ENCODE measurements at places on chromosomes 7 and 10. TPM values are rescaled to one million over a fixed set of nuclear protein-coding genes. Genes with fewer than 3 reads are reported as not detected.

CCT6A gene
- total RNA-seq, result 99.0 TPM

RNF133 gene
- 0.80 TPM for total RNA-seq

EEPD1 gene
- total RNA-seq, result 13.5 TPM

DNA sequence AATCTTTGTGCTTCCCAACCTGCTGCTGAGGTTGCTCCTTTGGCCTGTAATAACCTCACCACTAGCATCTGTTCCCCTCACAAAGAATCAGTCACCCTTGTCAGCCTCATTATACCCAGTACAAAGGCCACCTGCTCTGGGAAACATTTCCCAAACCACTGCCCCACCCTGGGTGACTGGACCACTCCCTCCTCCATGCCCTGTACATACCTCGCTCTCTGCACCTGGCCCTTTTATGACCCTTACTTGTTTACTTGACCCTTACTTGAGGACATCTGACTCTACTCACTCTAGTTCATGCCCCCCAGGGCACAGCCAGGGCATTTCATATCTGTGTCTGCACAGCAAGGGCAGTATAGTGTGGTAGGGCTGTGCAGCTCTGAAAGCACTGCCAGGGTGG is 21.4 kb upstream of the AOC1 start:
- no peak overlapping the region for H3K27ac ChIP-seq
- H3K4me3 ChIP-seq, result no peak overlapping the region
- H3K4me1 ChIP-seq, result no peaks in the 10 kb centered on the region

DNA sequence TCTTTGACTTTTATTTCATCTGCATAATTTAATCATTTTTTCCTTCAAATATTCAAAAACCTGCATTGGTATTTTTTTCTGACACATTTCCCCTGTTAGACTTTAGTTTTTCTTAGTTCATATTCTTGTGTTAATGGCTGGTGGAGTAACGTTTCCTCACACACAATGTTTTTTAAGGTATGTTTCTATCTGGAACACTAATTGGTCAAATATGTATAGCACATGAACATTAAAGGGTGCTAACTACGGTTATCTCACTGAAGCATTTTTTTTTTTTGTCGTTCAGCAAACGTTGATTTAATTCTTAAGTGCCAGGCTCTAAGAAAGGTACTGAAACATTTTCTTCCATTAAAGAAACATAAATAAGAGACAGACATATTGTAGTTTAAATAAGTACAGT is 87.7 kb downstream of the PTPRZ1 start:
- H3K36me3 ChIP-seq, result no peaks in the 10 kb centered on the region
- no peak overlapping the region for H3K4me3 ChIP-seq
- DNase-seq, result no peak
- no peaks in the 10 kb centered on the region for H3K4me1 ChIP-seq
- H3K27me3 ChIP-seq, result no peaks in the 10 kb centered on the region

DNA sequence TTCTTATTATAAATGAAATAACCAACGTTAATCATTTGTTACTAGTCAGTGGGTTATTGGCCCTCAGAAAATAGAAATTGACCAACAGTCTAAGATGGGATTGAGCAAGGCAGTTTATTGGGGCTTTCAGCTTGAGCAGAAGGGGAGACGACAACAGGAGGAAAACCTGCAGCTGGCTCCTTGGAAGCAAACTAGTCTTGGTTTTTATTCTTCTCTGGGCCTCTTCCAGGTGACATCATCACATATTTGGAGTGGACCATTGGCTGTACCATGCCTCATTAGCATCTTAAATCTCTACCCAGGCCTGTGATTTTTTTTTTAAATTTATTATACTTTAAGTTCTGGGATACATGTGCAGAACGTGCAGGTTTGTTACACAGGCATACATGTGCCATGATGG is 59.0 kb upstream of the CSTF2T start:
- no peak overlapping the region for H3K4me3 ChIP-seq
- H3K27me3 ChIP-seq, result no peaks in the 10 kb centered on the region
- DNase-seq, result no peak
- H3K36me3 ChIP-seq, result no peaks in the 10 kb centered on the region

DNA sequence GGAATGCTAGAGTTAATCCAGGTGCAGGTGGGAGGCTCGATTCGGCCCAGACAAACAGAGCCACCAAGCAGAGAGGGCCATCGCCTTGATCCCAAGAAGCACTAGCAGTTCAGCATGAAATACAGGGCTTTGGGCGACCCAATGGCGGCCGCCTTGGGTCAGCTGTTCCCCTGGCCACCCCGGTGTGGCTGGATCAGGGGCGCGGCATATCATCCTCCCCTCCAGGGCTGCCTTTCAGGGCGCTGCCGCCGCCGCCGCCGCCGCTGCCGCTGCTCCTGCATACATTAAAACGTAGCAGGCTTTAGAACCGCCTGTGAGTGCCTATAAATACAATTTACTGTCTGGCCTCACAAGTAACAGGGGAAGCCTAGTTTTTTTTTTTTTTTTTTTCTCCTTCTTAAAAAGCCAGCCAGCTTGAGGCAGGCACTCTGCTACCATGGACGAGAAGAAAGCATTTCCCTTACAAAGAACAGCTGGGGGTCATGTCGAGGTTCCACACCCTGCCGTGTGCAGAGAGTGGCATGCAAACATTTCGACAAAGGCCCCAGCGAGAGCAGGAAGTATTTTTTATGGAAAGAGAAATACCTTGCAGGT is 57.7 kb upstream of the EFCAB10 start:
- H3K27ac ChIP-seq, result peak overlapping the region; percentile 86
- peak overlapping the region; percentile 5 for H3K4me3 ChIP-seq
- H3K27me3 ChIP-seq, result no peaks in the 10 kb centered on the region
- DNase-seq, result no peak

- no peak overlapping the region for H3K4me3 ChIP-seq
- H3K27me3 ChIP-seq, result no peaks in the 10 kb centered on the region
- peaks cover 5% of the 10 kb centered on the region for H3K4me1 ChIP-seq
Observed at GRCh38 chr7:45660201-45660900, 86.2 kb downstream of the ADCY1 start.

- no peaks in the 10 kb centered on the region for H3K36me3 ChIP-seq
- H3K4me1 ChIP-seq, result peaks cover 16% of the 10 kb centered on the region
Observed at GRCh38 chr7:106767498-106768323, 97.4 kb upstream of the PIK3CG start.

GRCh38 chr7:113394856-113395255 is 276.5 kb upstream of the SMIM30 start:
- no peaks in the 10 kb centered on the region for H3K4me1 ChIP-seq
- H3K36me3 ChIP-seq, result no peaks in the 10 kb centered on the region
- H3K27ac ChIP-seq, result no peak overlapping the region
- H3K4me3 ChIP-seq, result no peak overlapping the region
- no peak for DNase-seq

ARPC1A gene
- 216 TPM for total RNA-seq

DNA sequence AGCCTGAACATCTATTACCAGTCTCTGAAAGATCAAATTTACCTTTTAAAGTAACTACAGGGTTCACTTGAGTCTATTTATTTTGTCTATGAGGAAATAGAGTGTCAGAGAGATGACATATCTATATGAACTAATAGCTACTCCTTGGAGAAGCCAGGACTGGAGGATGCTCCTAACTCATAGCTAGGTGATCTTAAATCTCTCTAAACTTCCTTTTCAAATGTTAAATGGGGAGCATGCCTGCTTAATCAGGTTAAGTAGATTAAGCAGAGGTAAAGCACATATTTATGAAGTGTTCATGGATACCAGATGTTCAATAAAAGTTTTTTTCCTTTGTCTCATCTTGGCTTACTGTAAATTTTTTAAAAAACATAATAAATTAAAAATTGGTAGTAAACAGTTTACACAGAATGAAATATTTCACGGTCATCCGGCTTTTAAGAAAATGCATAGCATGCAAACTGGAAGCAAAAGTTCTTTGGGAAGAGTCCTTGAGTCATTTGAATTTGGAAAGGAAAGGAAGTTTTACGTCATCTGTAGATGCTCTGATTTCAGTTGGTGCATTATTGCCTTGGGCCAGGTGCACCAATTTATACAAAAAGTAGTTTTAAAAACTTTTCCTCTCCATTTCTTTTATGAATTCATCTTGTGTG is 155.1 kb downstream of the BICC1 start:
- H3K4me1 ChIP-seq, result no peaks in the 10 kb centered on the region
- H3K4me3 ChIP-seq, result no peak overlapping the region
- no peak overlapping the region for H3K27ac ChIP-seq
- no peaks in the 10 kb centered on the region for H3K27me3 ChIP-seq
- no peaks in the 10 kb centered on the region for H3K36me3 ChIP-seq

TAS2R4 gene
- total RNA-seq, result 2.5 TPM

- H3K27ac ChIP-seq, result no peak overlapping the region
- DNase-seq, result peak; percentile 78
- no peaks in the 10 kb centered on the region for H3K27me3 ChIP-seq
- H3K36me3 ChIP-seq, result no peaks in the 10 kb centered on the region
- H3K4me3 ChIP-seq, result no peak overlapping the region
Observed at GRCh38 chr7:106345421-106346166, 60.8 kb upstream of the NAMPT start.

GRCh38 chr7:139987691-139988516 is 74.8 kb downstream of the PARP12 start:
- H3K4me3 ChIP-seq, result no peak overlapping the region
- no peaks in the 10 kb centered on the region for H3K36me3 ChIP-seq
- DNase-seq, result no peak
- no peaks in the 10 kb centered on the region for H3K27me3 ChIP-seq
- H3K27ac ChIP-seq, result no peak overlapping the region
- no peaks in the 10 kb centered on the region for H3K4me1 ChIP-seq

GRCh38 chr10:24299578-24300260 is 90.8 kb downstream of the KIAA1217 start:
- DNase-seq, result peak; percentile 37
- peaks cover 18% of the 10 kb centered on the region for H3K4me1 ChIP-seq
- H3K27ac ChIP-seq, result no peak overlapping the region
- H3K4me3 ChIP-seq, result no peak overlapping the region
- no peaks in the 10 kb centered on the region for H3K36me3 ChIP-seq

GRCh38 chr7:88309819-88310218 is 3.1 kb upstream of the STEAP4 start:
- H3K4me3 ChIP-seq, result no peak overlapping the region
- H3K4me1 ChIP-seq, result no peaks in the 10 kb centered on the region
- DNase-seq, result no peak

SEMA3D gene
- total RNA-seq, result 6.2 TPM

GRCh38 chr10:121231079-121231478 is 367.2 kb downstream of the FGFR2 start:
- H3K27ac ChIP-seq, result no peak overlapping the region
- no peaks in the 10 kb centered on the region for H3K4me1 ChIP-seq
- H3K4me3 ChIP-seq, result no peak overlapping the region
- no peaks in the 10 kb centered on the region for H3K27me3 ChIP-seq
- H3K36me3 ChIP-seq, result no peaks in the 10 kb centered on the region
- DNase-seq, result no peak

DNA sequence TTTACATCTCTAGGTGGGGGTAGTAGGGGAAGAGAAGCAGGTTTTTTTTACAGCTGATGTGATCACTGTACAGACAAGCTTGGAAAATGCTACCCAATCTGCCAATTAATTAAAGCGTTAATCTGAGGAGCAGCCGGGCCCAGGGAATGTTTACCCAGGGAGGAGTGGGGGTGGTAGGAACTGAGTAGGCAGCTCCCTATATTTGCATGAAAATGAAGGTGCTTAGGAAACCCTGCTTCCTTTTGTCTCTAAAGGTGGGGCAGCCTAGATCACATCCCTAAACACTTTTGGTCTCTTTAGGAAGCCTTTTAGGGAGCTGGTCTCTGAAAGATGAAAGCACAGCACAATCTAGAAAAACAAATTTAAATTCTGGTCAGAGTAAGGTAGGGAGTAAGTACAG is 53.0 kb upstream of the NFKB2 start:
- H3K36me3 ChIP-seq, result peaks cover 3% of the 10 kb centered on the region
- H3K4me1 ChIP-seq, result peaks cover 15% of the 10 kb centered on the region
- peak overlapping the region; percentile 63 for H3K27ac ChIP-seq
- no peak for DNase-seq
- H3K27me3 ChIP-seq, result no peaks in the 10 kb centered on the region

DNA sequence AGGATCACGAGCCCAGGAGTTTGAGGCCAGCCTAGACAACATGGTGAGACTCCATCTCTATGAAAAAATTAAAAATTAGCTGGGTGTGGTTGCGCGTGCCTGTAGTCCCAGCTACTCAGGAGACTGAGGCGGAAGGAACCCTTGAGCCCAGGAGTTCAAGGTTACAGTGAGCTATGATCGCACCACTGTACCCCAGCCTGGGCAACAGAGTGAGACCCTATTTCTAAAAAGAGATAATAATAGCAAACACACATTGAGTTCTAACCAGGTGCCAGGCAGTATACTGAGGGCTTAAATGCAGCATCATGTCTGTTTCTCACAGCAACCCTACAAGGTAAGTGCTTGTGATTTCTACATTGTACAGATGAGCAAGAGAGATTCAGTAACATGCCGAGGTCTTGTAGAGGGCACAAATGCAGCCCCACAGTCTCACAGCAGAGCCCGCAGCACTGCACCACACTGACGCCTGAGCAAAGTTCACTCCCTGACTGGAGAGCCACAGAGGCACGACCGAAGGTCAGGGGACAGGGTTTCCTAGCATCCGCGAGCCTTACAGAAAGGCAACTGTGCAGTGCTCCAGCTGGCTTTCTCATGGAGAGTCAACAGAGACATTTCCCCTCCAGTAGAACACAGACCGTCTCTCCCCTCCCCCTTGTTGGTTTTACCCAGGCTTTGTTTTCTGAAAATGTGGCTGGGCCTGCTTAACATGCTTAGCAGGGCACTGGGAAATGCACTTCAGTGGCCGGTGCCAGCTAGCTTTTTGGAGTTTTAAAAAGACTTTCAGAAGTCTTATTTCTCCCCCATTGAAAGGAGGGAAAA is 36.5 kb downstream of the PDSS1 start:
- H3K36me3 ChIP-seq, result peaks cover 11% of the 10 kb centered on the region
- DNase-seq, result no peak
- peaks cover 15% of the 10 kb centered on the region for H3K4me1 ChIP-seq
- no peaks in the 10 kb centered on the region for H3K27me3 ChIP-seq
- H3K4me3 ChIP-seq, result no peak overlapping the region

- H3K27me3 ChIP-seq, result no peaks in the 10 kb centered on the region
- H3K4me1 ChIP-seq, result peaks cover 7% of the 10 kb centered on the region
- no peak for DNase-seq
- H3K4me3 ChIP-seq, result no peak overlapping the region
- no peak overlapping the region for H3K27ac ChIP-seq
Observed at GRCh38 chr7:148622887-148623585, 32.5 kb downstream of the C7orf33 start.

HKDC1 gene
- total RNA-seq, result not detected

DNA sequence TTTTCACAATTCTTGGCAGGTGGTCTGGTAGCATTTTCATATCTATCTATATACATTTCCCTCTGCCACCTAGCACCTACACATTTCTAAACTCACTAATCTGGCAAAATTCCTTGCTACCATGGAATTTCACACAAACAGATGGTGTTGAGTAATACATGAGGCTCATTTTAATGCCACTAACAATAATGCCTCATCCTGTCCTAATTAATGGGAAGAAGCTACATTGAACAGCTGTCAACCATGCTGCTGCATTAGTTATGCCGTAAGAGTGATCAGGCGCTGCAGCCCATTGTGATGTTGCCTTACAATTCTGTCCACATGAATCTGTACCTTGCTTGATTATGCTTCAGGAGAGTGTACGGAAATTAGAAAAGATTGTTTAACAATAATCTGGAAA is 23.2 kb downstream of the COL1A2 start:
- no peaks in the 10 kb centered on the region for H3K4me1 ChIP-seq
- no peaks in the 10 kb centered on the region for H3K36me3 ChIP-seq
- no peak overlapping the region for H3K4me3 ChIP-seq
- no peak overlapping the region for H3K27ac ChIP-seq

All from cardiac muscle cell (in vitro differentiated cells and primary cell).